NCI-H1694 (cell line): ENCODE measurements at places on chromosomes 2 and 18.
A peak's percentile ranks its signal among the peaks of the same experiment; 100 is the strongest.

DNA sequence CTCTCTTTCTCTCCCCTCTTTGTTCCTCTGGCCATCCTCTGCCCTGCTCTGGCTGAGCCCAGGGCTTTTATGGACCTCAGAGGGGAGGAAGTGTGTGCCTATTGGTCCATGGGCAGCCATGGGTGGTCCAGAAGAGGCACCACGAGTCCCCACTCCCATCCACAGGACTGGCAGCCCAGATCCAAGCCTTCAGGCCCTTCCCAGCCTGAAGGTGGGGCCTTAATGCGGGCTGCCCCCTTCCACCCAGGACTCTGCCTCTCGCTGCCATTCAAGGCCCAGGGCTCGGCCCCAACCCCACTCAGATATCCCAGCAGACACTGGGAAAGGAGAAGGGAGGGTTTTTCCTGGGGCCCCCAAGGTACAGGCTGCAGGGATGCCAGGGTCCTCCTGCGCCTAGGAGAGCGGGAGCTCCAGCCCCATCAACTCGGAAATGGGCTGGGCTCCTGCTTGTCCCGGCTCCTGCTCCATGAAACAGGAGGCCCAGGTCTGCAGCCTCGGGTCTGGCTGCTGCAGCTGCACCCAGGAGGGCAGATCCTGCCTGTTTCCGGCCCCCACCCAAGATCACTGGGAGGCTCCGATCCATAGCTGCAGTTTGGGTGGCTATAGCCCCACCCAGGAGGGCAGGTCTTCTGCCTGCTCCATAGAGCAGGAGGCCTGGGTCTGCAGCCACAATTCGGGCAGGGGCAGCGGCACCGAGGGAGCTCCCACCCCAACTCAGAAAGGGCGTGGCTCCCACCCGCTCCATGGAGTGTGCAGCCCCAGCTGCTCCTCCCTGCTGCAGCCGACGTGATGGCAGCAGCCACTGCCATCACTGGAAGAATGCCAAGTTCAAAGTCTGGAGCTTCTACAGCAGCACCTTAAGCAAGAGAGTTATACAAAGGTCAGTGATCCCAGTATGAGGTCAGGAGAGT is 116.6 kb upstream of the RBBP8 start:
- peak; percentile 1 for DNase-seq

DNA sequence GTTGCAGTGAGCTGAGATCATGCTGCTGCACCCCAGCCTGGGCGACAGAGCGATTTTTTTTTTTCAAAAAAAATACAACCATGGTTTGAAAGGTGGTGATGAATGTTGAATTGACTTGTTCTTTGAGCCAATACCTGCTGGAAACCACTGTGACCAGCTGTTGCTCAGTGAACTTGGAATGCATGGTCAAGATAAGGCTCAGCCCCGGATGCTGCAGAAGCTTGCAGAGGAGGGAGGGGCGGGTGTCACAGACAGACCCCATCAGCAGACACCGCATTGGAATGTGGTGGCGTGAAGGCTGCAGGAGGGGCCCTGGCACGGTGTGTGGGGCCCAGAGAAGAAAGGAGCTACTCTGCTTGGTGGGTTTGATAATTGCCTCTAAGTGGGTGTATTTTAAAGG is 91.6 kb downstream of the ITGB1BP1 start:
- no peak for DNase-seq

- DNase-seq: no peak
These were observed 51.3 kb upstream of the RASGRP3 start for GRCh38 chr2:33425161-33425560.

- no peak for DNase-seq
These were observed 104.7 kb downstream of the TSN start for GRCh38 chr2:121860033-121860757.

GRCh38 chr2:133012847-133013734 is 343.1 kb upstream of the LYPD1 start:
- DNase-seq: no peak

DNA sequence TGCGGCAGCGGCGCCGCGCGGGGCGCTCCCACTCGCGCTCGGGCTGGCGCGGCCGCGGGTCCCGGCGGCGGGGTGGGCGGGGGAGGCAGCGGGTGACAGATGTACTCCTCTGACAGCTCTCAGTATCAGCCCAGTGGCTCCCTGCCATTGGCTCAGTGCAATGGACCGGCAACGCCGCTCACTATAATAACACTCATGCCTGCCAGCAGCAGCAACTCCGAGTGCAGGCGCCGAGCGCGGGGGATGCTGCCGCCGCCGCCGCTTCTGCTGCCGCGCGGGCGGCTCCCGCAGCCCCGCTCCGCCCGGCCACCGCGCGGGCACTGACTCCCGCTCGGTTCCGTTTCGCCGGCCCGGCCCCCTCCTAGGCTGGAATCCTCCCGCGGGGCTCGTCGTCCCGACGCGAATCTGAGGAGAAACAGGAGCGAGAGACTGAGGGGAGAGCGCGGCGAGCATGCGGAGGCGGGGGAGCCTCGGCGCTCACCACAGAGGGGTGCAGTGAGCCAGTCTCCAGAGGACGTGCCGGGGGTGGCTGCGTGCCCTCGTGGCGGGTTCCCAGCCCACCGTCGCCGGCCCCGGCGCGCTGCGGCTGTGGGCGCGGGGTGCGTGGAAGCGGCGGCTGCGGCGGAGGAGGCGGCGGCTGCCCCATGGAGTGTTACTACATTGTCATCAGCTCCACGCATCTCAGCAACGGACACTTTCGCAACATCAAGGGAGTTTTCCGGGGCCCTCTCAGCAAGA is at the start of gene ZNF804A:
ZNF804A (plus strand) TSS at position 214 of the 738 bp plus-strand sequence; CDS start at position 645, 431 bp downstream.
- peak; percentile 87 for DNase-seq

GRCh38 chr2:204365811-204366210 is 179.5 kb upstream of the PARD3B start:
- peak; percentile 66 for DNase-seq

DNA sequence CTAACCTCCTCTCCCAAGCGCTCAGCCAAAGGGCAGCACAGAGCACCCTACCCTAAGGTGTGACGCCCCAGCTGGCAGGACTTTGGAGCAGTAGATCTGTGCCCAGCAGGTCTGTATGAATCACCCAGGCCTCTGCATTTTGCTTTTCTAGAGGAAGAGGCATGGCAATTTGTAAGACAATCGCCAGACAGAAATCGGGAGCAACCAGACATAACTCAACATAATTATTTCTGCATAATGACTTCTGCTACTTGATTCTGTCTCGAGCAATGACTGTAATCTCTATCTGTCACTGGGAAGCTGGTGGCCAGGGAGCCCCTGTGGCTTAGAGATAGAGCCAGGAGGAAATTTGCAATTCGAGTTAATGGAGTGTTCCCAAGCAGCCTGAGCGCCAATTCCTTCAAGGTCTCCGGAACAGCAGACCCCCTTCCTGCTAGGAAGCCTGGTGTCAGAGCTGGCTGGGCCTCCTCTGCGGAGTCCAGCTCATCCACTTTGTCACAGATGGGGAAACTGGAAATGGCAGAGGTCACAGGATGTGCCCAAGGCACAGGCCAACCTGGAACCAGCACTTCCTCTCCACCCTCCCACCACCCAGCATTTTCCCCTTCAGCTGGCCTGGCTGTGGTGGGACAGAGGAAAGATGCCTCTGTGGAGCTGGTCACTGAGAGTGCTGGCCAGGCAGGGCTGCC is 55.0 kb downstream of the ODC1 start:
- no peak for DNase-seq
